ENCODE measurements at places on chromosomes 13 and 19.

- no peak for DNase-seq
Measured at GRCh38 chr13:40261336-40261735, 405.1 kb downstream of the FOXO1 start.

DNA sequence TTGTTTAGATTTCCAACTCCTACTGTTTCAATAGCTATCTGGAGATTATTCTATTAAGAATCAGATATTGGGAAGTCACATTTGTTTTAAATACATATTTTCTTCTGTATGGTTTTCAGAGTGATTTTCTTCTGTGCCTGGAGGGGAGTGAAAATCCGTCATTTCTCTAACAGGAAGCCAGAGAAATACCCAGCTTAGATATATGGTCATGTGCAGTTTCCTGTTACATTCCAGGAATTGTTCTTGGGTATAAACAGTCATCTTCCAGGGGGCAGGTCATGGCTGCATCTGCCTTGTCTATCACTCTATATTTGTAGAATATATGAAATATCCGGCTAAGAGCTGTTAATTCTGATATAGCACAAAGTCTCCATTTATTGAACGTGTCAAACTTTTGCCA lies 77.5 kb upstream of the MIR17HG start:
- no peak for DNase-seq

- DNase-seq = no peak
Measured at GRCh38 chr19:17579661-17580244, 24.3 kb downstream of the COLGALT1 start.

- no peak for DNase-seq
Measured at GRCh38 chr13:113539822-113540221, 44.7 kb upstream of the TFDP1 start.

DNA sequence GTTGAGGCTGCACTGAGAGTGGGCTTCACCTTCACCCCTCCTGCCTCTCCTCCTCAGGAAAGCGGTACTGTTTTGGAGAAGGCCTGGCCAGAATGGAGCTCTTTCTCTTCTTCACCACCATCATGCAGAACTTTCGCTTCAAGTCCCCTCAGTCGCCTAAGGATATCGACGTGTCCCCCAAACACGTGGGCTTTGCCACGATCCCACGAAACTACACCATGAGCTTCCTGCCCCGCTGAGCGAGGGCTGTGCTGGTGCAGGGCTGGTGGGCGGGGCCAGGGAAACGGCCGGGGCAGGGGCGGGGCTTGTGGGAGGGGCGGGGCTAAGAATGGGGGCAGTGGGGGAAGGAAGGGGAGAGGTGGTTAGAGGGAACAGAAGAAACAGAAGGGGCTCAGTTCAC lies 7.5 kb downstream of the CYP2A13 start:
- DNase-seq = no peak

GRCh38 chr13:94632226-94632980 lies 30.7 kb downstream of the GPR180 start:
- DNase-seq = no peak

DNA sequence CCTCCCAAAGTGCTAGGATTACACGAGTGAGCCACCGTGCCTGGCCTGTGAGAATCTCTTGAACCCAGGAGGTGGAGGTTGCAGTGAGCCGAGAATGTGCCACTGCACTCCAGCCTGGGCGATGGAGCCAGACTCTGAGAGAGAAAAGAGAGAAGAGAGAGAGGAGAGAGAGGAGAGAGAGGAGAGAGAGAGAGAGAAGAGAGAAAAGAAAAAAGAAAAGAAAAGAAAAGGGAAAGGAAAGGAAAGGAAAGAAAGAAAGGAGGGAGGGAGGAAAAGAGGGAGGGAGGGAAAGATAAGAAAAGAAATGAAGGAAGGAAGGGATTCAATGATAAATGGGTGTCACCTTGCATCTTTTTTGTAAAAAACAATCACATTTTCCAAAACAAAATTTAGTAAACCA lies 23.0 kb upstream of the PSPC1 start:
- no peak for DNase-seq

DNA sequence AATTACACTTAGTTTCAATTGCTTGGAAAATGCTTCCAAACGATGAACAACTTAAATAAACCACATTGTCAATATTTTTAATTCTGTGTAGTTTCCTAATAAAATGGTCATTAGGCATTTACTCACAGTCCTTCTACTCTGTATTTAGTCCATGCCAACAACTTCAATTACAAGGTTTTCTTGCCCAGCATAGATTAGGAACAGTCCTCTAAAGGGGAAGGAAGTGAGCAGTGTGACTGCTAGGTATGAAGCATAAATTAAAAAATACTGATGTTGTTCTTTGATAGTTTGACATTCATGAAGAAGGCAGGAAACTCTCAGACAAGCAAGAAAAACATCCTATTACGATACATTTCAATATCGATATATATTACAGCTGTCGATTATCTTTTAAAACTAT lies 716.0 kb upstream of the PCDH9 start:
- DNase-seq = no peak

DNA sequence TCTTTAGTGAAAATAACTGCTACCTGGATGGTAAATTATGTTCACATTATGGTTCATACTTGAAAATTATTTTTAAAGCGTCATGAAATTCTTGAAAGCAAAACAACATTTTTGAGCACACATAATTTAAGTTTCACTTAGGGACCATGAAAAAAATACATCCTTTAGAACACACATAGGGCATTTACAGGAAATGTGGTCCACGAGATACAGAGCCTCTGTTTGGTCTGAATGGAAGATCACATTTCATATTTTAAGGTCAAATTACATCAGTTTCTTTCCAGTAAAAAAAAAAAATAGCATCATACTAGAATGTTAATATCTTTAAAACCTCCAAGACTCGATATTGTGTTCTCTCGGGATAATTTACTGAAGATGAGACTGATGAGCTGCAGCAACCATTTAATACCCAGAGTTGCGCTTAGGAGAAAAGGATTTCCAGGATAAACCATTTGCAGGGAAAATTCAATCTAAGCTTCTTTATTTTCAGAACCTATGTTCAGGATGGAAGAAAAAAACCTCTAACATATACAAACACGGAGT lies 720.7 kb downstream of the DIAPH3 start:
- no peak for DNase-seq

DNA sequence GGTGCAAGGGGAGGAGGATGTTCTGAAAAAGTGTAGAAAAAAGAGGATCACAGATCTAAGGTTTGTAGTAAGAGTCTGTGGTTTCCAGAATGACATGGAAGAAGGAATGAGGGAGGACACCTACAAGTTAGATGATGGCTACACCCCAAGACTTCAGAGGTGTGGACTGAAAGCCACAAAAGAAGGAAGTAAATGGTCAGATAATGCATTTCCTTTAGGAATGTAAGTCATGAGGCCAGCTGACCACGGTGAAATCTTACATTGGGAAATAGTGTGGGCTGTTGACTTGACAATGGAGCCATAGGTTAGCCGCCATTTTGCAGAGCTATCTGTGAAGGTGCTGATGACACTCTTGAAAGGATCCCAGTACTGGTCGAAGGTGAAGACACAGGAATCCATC lies 25.3 kb upstream of the FBXO27 start:
- DNase-seq = no peak

DNA sequence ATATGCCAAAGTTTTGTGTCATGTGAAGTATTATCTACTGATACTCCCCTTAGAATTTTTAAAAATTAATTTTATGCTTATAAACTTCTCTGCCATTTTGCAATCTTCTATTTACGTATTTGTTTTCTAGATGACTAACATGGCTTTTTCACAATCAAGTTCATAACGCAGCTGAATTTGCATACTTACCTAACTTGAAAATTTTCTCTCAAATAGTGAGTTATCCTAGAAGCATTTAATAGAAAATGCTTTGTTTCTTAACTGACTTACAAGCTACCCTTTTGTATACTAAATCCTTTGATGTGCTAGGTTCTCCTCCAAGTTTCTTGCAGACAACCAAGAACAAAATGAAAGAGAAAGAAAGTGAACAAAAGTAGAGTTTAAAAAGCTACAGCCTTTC lies 683.5 kb downstream of the LIG4 start:
- DNase-seq = no peak

- no peak for DNase-seq
Measured at GRCh38 chr13:103140001-103140671, 73.9 kb upstream of the SLC10A2 start.

- no peak for DNase-seq
Measured at GRCh38 chr19:7450243-7451223, 38.3 kb downstream of the PEX11G start.

- no peak for DNase-seq
Measured at GRCh38 chr13:74597526-74597925, 463.3 kb upstream of the KLF12 start.

GRCh38 chr19:4060621-4061177 lies 6.0 kb downstream of the ZBTB7A start:
- DNase-seq = no peak

DNA sequence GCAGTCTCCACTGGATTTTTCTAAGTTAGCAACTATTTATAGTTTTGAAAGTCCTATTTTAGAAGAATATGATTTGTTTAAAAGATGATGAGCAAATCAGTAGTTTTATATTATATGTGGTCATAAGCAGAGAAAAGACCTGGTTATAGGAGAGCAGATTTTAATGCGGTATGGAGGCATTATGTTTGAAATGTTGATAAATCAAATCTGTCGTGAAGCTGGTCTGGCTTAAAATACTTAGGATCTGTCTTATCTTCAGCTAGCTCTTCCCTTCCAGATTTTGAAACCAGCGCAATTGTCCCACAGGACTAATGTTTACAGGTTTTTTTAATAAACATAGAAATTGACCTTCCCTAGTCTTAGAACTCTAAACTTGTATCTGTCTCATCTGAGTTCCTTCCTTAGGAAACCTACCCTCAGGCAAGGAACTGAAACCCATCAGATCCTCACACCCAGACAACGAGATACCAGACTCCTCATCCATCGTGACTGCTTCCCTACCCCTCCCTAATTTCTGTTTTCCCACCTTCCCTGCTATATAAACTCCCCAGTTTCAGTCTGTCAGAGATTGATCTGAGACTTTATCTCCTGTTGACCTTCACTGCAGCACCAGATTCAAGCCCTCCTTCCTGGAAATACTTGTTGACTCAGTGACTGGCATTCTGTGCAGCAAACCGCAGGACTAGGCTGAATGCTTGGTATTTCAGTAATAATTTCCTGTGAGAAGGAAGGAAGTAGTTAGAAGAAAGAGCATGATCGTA lies 37.8 kb upstream of the CXCL17 start:
- peak; percentile 6 for DNase-seq

- DNase-seq = no peak
Measured at GRCh38 chr19:33159149-33159548, 27.2 kb downstream of the WDR88 start.

DNA sequence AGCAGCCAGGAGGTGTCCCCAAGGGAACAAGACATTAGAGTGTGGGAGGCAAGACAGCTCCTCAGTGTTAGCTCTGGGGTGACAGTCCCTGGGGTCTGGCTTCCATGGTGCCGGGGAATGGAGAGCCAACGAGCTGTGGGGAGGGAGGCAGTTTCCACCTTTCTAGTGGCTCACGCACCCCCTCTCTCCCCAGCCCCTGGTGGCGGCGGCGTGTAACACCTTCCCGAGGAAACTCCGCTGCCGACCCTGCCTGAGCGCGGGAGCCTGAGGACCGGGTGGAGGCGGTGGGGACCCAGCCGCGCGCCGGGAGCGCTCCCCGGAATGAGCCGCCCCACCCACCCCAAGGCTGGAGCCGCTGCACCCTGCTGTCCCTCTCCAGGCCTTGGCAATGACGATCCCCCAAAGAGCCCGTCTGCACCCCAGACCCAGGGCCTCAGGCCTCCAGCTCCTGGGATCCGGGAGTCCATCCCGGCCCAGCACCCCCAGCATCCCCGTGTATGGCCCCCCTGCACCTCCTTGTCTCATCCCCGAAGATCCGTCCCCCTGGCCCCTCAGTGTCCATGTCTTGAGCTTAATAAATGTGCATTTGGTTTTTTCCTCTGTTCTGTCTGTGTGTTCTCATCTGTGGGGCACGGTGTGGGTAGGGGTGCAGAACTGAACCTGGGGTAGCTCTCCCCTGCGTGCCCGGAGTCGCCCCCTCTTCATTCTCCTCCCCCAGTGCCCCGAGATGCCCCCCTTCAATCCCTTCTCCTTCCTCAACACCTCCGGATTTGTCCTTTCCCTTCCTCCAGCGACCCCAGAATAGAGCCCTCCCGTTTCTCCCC lies 622 bp upstream of the FXYD5 start:
- DNase-seq = peak; percentile 81

GRCh38 chr19:2887391-2887914 lies 13.3 kb upstream of the ZNF57 start:
- DNase-seq = no peak

- DNase-seq = no peak
Measured at GRCh38 chr13:33401238-33401637, 115.7 kb upstream of the STARD13 start.

- peak; percentile 46 for DNase-seq
Measured at GRCh38 chr19:4379383-4380253, 20.7 kb downstream of the SH3GL1 start.

DNA sequence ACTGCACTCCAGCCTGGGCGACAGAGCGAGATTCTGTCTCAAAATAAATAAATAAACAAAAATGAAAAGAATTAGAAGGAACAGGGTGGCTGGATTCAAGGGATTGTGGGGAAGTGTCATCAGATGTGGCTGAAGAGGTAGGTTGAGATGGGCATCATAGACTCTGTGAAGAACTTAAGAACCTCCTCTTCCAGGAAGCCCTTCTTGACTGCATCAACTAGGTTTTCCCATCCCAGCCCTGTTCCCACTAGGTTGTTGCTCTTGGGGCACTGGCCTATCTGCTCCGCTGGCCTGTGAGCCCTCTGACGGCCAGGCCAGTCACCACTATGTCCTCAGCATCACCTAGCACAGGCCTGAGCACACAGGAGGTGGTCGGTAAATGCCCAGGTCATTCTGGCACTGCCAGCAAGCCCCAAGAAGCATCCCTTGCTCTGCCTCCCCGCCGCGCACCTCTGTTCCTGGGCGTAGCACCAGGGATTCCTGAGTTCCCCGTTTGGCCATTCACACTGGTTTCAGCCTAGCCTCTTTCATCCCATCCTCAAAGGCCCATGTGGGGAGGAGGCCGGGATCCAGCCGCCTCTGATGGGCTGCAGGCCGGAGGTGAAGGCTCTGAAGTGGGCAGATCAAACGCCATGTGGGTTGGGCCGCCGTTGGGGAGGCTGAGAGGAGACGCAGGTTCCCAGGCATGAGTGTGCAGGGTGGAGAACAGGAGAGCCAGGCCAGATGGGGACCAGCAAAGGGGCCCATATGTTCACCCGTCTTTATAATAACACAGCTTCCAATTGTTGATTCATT lies 27.6 kb upstream of the SLC1A5 start:
- DNase-seq = no peak

GRCh38 chr13:59771272-59771671 lies 392.5 kb downstream of the DIAPH3 start:
- no peak for DNase-seq

- no peak for DNase-seq
Measured at GRCh38 chr19:35141837-35142605, 1.0 kb upstream of the FXYD7 start.

DNA sequence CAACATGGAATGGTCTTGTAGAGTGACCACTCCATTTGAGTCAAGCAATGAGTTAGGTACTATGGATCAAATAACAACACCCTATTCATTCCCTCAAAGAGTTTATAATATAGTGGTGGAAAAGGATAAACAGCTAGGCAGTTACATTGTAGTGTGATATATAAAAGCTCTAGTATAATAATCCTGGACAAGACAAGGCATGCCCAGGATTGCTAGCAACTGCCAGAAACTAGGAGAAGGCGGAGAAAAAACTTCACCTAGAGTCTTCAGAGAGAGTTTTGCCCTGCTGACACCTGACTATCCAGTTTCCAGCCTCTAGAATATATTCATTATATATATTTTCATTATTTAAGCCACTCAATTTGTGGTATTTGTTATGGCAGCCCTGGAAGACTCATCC lies 530.6 kb downstream of the KLF12 start:
- DNase-seq = no peak

GRCh38 chr13:55705526-55705925 lies 1435.2 kb upstream of the PRR20A start:
- DNase-seq = no peak

- DNase-seq = no peak
Measured at GRCh38 chr19:17159466-17160393, 55.4 kb upstream of the USE1 start.

Measured in stimulated activated CD4-positive, alpha-beta T cell treated with anti-CD3 and anti-CD28 coated beads, Interleukin-4, amount 100 ng/mL, for 24 hours (primary cell).